ENCODE measurements at places on chromosomes 2 and 18. TPM values are rescaled to one million over a fixed set of nuclear protein-coding genes. Genes with fewer than 3 reads are reported as not detected.

The ANKAR gene
- total RNA-seq = 6.7 TPM

The DSC3 gene
- 0.10 TPM for total RNA-seq

The SNED1 gene
- total RNA-seq = 8.6 TPM

The CCDC141 gene
- total RNA-seq = 5.9 TPM

The MEP1B gene
- not detected for total RNA-seq

The OTOS gene
- total RNA-seq = not detected

The NT5C1B gene
- not detected for total RNA-seq

The TRIM43 gene
- not detected for total RNA-seq

The PJVK gene
- 1.2 TPM for total RNA-seq

The SMYD1 gene
- total RNA-seq = 143 TPM

The M1AP gene
- not detected for total RNA-seq

The IL1RL1 gene
- total RNA-seq = 2.9 TPM

The IL1B gene
- 0.25 TPM for total RNA-seq

The PPM1B gene
- 112 TPM for total RNA-seq

The GALNT14 gene
- 0.22 TPM for total RNA-seq

The KLF7 gene
- total RNA-seq = 8.9 TPM

The ZNF385B gene
- total RNA-seq = 21.5 TPM

The IL1R2 gene
- total RNA-seq = 0.41 TPM

The AQP12B gene
- not detected for total RNA-seq

The PTH2R gene
- total RNA-seq = not detected

The NLRC4 gene
- total RNA-seq = 0.39 TPM
